ENCODE measurements at places on chromosomes 2 and 18.

DNA sequence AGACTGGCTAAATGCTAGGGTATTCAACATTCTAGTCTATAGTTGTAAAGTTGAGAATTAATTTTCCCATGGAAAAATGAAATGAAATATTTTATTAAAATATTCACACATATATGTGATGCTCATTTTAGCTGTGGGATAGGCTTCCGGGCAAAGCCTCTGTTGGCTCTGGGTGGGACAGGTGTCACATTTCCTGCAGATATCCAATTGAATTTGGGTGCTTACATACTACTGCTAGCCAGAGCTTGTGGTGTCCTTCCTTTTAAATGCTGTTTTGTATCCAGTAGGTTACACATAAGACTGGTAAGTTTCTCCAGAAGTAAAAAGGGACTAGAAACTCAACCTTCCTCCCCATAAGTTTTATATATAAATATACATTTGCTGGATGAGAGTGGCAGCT, 73.8 kb downstream of the RPRM start:
- DNase-seq, result no peak

DNA sequence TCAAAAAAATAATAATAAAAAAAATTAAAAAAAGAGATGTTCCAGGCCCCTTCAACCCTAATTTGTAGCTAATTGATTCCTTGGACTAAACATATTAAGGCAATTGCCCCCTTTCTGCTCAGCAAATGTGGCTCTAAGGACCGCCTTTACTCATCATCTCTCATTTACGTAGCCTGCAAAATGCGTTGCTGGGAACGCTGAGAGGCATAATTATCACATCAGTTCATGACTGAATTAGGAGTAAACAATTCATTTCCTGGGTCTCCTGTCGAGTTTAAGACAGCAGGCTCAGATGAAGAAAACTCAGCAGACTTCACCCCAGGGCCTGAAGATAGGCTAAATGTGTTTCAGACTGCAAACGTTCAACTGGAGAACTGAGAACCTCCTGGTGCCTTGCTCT, 413.5 kb downstream of the NBAS start:
- DNase-seq, result no peak

DNA sequence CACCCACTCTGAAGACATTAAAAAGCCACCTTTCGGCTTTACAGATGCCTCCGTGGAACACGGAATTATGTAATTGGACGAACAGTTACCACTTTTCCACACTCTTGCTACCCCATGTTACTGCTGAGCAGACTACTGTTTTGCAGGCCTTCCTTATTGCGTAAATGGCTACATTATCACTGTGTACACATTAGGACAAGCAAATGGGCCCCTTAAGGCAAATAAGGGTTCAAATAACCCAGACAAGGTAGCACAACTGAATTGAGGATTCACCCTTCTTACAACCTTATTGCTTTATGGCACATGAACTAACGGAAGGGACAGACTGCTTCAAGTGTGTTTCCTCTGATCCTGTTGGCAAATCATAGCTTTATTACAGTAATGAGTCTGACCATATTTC, 832.2 kb upstream of the FANCL start:
- DNase-seq, result no peak

DNA sequence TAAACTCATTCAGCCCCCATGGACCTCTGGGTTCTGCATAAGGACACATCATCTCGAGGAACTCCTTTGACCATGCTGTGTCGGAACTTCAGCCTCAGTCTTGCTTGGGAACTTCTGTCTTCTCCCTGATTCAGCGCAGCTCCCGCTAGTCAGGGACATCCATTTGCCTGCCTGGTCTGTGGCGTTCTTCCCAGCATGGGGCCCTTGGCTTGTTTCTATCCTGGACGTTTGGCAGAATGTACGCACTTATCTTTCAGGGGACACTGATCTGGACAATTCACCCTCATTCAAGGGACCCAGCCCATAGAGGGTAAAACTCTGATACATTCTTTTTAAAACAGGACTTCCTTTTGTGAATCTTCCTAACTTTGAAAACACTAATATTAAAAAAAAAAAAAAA, 75.8 kb upstream of the WIPF1 start:
- DNase-seq, result no peak

GRCh38 chr18:76537621-76538020, 42.6 kb upstream of the ZNF516 start:
- no peak for DNase-seq

DNA sequence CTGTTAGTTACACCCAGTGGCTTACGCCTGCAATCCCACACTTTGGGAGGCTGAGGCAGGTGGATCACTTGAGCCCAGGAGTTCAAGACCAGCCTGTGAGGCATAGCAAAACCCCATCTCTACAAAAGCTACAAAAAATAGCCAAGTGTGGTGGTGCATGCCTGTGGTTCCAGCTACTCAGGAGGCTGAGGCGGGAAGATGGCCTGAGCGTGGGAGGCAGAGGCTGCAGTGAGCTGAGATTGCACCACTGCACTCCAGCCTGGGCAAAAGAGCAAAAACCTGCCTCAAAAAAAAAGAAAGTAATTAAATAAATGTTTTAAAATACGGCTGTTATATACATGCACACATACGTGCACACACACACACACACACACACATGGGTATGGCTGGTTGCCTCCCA, 194.8 kb downstream of the HDAC4 start:
- peak; percentile 15 for DNase-seq

DNA sequence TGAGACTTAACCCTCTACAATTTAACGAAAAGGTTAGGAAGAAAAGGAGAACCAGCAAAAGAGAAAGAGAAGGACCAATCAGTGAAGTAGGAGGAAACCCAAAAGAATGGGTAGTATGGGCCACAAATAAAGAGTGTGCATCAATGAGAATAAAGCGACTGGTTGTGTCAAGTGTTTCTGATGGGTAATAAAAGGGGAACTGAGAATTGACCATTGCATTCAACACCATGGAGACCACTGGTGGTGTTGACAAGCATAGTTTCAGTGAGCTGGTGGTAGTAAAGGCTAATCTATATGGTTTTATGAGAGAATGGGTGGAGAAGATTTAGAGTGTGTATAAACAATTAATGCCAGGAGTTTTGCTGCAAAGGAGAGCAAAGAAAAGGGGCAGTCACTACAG, 75.4 kb downstream of the CSRNP3 start:
- no peak for DNase-seq

- DNase-seq, result no peak
Observed at GRCh38 chr2:2701176-2701781, 370.2 kb upstream of the MYT1L start.

- DNase-seq, result no peak
Observed at GRCh38 chr18:53817976-53818950, 406.2 kb downstream of the MBD2 start.

DNA sequence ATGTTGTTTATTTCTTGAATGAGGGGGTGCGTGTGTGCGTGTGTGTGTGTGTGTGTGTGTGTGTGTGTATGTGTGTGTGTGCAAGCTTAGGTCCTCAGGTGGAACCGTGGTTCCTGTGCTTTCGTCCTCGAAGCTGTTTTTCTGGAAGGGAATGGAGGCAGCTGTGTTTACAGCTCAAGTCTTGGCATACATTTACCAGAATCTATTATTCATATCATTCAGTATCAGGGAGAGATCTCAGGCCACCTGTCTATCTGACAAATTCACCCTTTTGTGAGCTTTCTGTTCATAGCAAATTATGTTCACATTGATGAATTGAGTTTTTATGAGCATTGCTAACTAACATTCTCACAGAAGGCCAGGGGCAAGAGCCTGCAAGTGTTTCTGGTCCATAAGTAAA, 550.4 kb downstream of the ARHGAP15 start:
- no peak for DNase-seq

DNA sequence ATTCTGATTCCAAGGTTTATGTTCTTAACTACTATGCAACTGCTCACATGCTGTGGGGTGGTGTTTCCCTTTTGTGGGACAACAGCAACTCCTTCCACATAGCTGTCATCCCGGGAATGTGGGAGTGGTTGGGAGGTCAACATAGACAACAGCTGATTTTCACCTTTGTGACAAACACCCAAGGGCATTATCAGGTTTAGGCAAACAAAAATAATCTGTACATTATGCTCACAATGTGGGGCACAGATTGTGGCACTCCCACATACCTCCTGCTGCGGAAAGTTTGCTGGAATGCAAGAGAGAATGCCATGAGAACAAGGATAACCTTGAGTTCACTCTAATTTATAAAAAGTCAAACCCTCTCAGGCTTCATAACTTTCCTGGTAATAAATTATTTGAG, 582.6 kb downstream of the CNTNAP5 start:
- no peak for DNase-seq

DNA sequence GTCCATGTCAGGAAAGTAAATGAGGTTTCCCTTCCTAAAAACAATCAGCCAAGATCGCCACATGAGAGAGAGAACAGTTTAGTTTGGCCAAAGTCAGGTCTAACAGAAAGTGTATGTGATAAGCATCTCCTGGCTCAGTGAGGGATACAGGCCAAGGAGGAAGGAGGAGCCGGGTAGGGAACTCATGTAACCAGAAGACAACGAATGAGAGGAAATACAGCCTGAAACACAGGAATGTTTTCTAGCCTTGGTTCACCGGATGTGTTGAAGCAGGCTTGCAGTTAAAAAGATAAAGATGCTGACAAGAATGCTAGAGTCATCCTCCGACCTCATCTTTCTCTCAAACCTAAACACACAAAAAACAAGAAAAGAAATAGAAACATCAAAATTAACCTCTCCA, 283.9 kb upstream of the SIX2 start:
- DNase-seq, result no peak

- peak; percentile 93 for DNase-seq
Observed at GRCh38 chr2:74833418-74834233, at the start of gene HK2. HK2 (plus strand) TSS chr2:74834127; CDS start chr2:74834581, 454 bp downstream.

DNA sequence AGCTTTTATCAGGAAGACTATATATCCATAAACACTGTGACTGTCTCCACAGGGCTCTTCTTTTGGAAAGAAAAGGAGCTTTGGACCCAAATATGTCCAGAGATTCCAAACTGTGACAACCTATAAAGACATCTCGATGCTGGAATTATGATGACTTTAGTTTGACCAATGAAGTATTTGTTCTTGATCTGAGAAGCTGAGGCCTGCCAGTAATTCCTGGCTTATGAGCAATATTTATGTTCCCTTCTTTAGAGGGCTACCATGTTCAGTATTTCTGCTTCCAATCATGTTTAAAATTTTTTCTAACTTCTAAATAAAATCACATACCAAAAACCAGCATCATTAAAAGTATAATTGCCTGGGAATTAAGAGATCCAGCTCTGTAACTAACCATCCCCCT, 41.1 kb downstream of the FEZ2 start:
- DNase-seq, result no peak

GRCh38 chr2:40348038-40348437, 103.9 kb downstream of the SLC8A1 start:
- DNase-seq, result no peak

DNA sequence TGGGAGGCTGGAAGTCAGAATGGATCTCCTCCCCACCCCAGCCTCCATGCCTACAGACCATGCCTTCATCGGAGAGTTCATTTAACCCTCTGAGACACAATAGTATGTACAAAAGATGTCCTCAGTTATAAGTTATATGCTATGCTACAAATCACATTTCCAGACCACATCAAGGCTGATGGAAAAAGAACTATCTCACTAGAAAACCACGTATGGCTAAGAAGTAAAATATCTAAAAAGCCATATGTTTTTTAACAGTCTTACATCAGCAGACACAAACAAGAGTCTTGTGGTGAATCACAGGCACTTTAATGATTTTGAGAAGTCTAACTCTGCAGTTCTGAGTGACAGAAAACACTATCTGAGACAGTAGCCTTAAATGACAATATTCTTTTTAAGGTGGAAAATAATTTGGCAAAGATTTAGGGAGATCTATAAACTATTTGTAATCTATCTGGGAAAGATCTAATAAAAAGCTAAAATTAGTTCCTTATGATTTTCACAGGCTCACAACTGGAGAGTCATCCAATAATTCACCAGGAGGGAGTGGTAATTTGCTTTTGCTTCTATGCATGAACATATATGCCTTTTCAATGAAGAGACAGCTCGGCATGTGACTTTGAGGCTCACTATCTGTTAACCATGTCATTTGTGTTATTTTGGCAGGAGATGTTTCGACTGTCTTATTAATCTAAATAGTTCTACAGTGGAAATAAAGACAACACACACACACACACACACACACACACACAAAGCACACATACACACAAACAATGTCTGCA, 197.5 kb downstream of the IRS1 start:
- DNase-seq, result no peak

DNA sequence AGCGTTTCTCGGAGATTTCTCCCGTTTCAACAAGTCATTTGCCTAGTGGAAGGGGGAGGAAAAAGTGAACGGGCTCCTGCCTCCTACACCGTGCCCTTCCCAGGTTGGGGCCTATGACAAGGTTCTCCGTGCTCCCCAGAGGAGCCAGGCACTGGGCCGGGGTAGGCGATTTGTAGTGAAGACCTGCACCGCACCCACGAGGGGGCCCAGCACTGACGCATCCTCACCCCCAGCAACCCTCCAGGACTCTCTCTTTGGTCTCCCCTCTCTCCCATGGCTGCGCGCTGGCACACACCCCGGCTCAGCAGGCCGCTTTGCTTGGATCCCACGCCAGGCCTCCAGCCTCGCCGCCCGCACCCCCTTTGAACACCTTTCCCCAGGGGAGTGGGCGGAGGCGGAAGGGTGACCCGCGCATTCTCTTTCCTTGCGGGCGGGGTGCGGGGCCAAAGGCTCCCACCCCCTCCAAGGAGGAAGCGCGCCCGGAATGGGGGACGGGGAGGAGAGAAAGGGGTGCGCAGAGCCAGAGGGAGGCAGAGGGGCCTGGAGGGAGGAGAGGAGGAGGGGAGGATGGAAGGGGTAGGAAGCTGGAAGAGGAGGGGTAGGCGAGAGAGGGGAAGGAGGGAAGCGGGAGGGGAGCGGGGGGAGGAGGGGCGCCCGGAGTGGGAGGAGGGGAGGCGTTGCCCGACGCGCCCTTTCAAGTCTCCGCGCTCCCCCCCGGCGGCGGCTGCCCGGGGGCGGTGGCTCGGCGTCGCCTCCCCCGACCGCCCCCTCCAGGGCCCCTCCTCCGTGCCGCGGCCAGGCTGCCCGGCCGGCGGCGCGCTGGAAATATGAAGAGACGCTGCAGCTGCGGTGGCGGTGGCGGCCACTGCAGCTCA, at the start of gene APCDD1:
Gene APCDD1 (plus strand): TSS at position 830 of the 875 bp plus-strand sequence. CDS start 347 bp downstream, outside the sequence.
- DNase-seq, result peak; percentile 88

- DNase-seq, result no peak
Observed at GRCh38 chr2:129922571-129923264, 56.7 kb upstream of the RAB6C start.

All from left ventricle myocardium superior (tissue), 1 donor.